GM23248 (cell line): ENCODE measurements at places on chromosomes 6 and 20. TPM values are rescaled to one million over a fixed set of nuclear protein-coding genes. Genes with fewer than 3 reads are reported as not detected.

Gene HLA-DPA1
- total RNA-seq = 0.89 and 2.5 TPM in 2 replicates

DNA sequence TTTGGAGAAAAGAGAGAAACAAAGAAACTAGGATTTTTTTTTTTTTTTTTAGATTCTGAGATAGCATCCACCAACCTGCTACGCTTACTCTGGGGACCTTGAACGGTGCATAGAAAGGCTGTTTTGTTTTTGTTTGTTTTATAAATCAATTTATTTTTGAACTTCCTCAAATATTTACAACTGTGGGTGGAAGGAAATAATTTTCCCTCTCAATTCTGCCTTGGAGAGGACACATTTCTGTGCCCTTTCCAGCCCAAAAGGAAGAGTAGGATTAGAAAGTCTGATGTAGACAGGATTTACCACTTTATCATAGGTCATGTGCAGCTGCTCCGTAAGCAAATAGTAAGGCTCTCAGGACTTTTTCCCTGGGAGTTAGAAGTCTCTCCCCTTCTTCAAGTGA lies 190.5 kb downstream of the NKAIN2 start:
- no peak for DNase-seq

Gene PHACTR3
- not detected in 2 replicates for total RNA-seq

DNA sequence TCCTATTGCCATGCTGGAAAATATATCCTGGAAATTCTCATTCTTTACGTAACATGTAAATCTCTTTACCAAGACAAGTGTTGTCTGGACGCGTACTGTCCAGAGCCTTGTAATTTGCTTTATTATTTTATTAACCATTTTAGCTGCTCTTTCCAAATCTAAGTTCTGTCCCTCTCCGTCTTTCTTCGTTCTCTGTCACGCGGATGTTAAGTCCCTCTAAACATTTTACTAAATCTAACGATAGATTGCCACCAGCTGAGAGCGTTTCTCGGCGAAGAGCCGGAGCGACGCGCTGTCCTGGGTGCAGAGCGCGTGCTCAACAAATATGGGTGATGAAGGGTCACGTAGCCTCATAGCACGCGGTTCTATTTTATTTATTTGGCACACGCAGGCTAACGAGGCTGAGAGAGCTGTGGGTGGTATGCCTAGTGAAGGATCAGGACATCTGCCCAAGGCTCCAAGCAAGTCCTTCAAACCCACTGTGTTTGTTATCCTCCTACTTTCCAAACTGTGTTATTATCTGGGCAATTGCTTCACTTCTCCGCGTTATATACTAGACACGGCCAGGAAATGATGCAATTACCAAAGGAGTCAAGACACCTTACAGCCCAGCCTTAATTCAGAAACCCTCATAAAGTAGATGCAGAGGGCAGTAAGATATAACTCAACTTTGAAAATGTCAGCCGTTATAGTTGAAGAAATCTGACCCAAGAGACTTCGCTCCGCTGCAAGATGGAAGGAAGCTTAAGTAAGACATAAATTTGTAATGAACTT lies 10.0 kb upstream of the NCOA7 start:
- DNase-seq = peak; percentile 81

Gene TMEM14C
- total RNA-seq = 164 and 199 TPM in 2 replicates

DNA sequence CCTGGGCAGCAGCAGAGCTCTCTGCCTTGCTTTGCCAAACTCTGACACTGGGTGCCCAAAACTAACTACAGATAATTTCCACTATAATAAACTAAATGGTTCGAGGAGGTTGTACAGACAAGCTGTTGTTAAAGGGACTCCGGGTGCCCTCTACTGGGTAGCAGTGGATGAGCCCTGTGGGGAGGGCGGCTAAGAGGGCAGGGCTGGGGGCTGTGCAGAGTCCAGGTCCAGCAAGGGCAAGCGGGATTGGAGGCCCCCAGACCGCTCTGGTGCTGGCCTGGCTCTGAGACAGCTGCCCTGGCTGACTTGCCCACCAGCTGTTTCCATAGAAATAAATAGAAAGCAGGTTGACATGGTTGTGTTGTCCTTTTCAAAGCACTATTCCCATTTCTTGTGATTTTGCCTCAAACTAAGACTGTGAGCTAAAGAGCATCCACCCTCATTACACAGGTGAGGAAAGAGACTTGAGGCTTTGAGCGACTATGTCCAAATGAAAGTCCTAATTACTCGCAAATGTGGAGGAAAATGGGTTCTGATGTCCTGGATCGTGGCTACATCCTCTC lies 167.6 kb upstream of the CST7 start:
- DNase-seq = peak; percentile 77

DNA sequence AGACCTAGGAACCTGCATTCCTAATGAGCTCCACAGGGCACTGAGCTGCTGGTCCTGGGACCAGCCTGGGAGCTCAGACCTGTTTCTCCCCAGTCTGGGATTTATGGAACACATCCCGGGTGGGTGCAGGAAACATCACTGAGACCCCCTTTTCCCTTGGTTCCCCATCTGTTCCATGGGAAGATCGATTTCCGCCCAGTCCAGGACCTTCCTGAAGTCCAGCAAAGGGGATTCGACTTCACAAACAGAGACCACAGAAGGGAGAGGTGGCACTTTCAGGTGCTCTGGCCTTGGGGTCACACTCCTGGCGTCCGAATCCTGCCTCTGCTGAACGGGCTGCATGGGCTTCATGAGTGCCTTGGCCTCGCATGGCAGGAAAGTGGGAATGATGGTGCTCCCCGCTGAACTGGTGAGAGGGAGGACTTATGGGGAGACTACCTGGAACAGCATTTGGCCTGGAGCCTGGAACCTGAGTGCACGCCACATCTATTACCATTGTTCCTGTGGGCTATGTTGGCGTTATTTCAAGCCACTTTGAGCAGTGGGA lies 296.3 kb downstream of the TAF4 start:
- DNase-seq = no peak

DNA sequence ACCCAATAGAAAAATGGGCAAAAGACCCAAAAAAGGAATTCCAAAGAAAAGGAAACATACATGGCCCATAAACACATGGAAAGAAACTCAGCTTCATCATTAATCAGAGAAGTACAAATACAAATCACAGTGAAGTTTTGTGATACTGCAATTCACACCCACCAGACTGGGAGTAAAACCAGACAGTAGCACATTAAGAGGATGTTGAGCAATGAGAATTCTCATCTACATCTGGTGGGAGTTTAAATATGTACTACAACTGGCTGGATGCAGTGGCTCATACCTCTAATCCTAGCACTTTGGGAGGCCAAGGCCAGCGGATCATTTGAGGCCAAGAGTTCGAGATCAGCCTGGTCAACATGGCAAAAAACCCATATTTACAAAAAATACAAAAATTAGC lies 125.7 kb upstream of the PHACTR1 start:
- peak; percentile 47 for DNase-seq

Gene HMGCLL1
- total RNA-seq = not detected in 2 replicates

DNA sequence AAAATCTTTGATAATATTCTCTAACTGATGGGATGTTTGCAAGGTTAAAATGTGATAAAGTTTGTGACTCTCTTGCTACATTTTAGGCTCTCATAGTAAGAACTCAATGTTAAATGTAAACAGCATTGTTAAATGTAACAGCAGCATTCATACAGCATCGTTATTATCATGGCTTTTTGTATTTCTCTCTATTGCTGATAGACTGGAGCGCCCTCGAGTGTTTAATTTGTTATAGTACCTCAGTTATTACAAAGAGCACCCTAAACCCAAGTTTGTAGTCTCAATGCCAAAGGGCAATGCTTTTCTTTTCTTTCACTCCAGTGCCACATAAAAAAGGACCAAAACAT lies 14.9 kb upstream of the TTPAL start:
- DNase-seq = peak; percentile 72

GRCh38 chr20:5464901-5465603 lies 148.3 kb upstream of the PROKR2 start:
- DNase-seq = no peak

DNA sequence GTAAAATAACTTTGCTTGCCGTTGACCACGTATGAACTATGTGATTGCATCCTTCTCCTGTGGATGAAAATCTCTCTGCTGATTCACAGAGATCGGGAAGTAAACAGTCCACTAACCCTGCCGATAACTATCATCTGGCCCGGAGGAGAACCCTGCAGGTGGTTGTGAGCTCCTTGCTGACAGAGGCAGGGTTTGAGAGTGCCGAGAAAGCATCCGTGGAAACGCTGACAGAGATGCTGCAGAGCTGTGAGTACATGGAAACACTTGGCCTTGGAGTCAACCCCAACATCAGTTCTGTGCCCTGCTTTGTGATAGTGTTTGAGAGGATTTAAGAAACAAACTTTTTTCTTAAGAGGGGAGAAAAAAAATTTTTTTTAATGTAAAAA lies 937 bp downstream of the TAF8 start:
- DNase-seq = peak; percentile 42

Gene NKAIN2
- total RNA-seq = not detected in 2 replicates

Gene ADGB
- total RNA-seq = not detected in 2 replicates

DNA sequence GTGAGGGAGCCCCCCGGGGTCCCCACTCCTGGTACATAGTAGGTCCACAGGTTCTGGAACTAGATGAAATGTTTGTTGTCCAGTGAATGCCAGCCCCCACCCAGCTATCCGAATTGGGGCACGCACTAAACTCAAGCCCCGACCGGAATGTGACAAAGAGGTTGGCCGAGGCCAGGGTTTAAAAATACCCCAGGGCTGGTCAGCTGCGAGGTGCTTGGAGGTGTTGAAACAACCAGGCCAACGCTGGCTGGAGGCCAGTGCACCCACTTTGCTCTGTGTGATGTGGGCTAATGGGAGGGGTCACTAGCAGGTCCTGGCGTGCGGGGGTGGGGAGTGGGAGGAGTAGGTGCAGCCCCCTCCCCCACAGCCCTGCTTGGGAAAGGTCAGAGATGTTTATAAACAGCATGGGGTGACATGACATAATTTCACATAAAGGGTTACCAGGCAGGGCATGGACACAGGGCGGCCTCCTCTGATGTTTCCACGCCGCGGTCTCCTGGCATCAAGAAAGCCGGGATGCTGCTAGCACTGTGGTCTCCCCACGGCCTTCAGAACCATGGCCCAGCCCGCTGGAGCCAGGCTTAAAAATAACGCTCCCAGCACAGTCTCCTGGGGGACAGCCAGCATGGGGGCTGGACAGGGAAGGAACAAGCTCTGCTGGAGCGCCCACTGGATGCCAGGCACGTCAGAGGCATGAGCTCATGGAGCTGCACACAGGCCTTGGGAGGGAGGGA lies 111.2 kb upstream of the PTPN1 start:
- peak; percentile 79 for DNase-seq

DNA sequence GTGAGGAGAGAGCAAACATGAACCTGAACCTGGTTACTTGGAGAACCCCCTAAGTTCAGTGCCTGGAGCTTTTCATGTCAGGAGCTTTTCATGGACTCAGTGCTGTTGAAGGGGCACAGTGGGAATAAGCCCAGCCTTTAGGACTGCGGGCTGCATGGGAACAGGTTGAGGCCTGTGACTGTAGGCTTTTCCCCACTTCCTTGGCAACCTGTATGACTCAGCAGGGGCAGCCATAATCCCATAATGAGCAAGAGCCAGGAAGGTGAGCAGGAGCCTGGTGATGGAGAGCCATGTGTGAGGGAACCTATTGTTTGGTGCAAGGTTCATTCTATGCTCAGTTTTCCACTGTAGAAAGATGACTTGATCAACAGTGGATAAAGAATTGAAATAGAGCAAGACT lies 23.4 kb downstream of the MEP1A start:
- DNase-seq = no peak

- peak; percentile 69 for DNase-seq
Observed at GRCh38 chr6:119129148-119129967, 50.9 kb upstream of the FAM184A start.

Gene LPA
- not detected in 2 replicates for total RNA-seq
